Esophagus muscularis mucosa (tissue), 4 donors: ENCODE measurements at places on chromosomes 5 and 9. TPM values are rescaled to one million over a fixed set of nuclear protein-coding genes. Genes with fewer than 3 reads are reported as not detected.

DNA sequence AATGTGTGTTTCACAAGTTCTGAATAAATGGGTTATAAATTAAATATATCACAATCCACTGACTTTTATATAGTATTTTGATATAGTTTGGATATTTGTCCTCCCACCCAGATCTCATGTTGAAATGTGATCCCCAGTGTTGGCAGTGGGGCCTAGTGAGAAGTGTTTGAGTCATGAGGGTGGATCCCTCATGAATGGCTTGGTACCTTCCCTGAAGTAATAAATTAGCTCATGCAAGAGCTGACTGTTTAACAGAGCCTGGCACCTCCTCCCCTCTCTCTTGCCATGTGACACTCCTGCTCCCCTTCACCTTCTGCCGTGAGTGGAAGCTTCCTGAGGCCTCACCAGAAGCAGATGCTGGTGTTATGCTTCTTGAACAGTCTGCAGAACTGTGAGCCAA is 127.9 kb upstream of the PALM2AKAP2 start:
- DNase-seq, result no peak
- H3K27ac ChIP-seq, result no peak overlapping the region
- H3K27me3 ChIP-seq, result no peaks in the 10 kb centered on the region
- no peaks in the 10 kb centered on the region for H3K36me3 ChIP-seq
- no peak overlapping the region for H3K4me3 ChIP-seq
- no peaks in the 10 kb centered on the region for H3K4me1 ChIP-seq

GRCh38 chr9:106207298-106207697 is 513.0 kb downstream of the TMEM38B start:
- no peak for DNase-seq
- H3K36me3 ChIP-seq, result no peaks in the 10 kb centered on the region
- no peak overlapping the region for H3K27ac ChIP-seq
- H3K4me1 ChIP-seq, result no peaks in the 10 kb centered on the region
- no peak overlapping the region for H3K4me3 ChIP-seq
- no peaks in the 10 kb centered on the region for H3K27me3 ChIP-seq

DNA sequence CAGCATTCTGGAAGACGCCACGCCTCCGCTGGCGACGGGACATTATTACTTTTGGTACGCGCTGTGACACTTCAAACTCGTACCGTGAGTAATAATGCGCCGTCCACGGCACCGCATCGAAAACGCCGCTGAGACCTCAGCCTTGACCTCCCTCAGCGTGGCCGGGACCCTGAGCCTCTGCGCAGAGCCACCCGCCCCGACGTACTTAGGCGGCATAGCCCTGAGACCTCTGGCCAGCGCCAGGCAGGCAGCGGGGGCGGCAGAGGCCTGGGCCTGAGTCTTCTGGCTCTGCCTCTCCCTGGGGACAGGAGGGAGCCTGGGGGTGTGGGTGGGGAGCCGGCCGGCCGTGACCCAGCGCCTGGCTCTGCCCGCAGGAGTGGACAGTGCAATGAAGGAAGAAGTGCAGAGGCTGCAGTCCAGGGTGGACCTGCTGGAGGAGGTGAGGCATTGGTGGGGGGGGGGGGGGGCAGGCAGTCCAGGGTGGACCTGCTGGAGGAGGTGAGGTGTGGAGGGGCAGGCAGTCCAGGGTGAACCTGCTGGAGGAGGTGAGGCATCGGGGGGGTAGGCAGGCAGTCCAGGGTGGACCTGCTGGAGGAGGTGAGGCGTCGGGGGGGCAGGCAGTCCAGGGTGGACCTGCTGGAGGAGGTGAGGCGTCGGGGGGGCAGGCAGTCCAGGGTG is 8.0 kb downstream of the EGFL7 start:
- H3K27me3 ChIP-seq, result no peaks in the 10 kb centered on the region
- peaks cover 83% of the 10 kb centered on the region for H3K36me3 ChIP-seq
- H3K4me1 ChIP-seq, result peaks cover 39% of the 10 kb centered on the region
- no peak for DNase-seq
- H3K27ac ChIP-seq, result no peak overlapping the region

DNA sequence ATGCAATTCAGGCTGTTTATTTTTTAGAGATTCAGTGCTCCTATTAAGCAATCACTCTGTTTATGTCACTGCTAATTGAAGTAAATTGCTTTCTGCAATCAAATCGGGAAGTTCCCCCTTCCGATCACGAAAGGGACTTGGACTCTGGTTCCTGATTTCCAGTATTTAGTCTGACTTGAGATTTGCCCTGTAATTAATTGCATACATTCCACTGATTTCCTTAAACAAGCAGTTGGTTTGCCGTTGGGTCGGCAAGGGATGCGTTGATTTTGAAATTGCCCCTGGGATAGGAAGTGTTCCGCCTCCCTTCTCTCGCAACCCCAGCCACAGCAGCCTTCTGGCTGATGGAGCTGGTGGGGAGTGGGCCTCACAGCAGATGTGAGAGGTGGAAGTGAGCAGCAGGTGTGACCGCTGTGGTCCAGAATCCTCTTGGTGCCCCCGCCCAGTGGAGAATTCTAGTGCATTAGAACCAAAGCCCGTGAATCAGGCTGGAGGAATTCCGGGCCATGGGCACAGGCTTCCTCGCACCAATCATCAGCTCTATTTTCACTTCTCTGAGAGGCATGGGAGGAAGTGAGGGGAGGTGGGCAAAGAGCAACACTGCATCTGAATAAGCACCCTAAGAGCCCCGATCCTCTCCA is 102.5 kb downstream of the SPRY4 start:
- H3K4me1 ChIP-seq, result peaks cover 8% of the 10 kb centered on the region
- no peaks in the 10 kb centered on the region for H3K27me3 ChIP-seq
- no peak for DNase-seq
- H3K36me3 ChIP-seq, result no peaks in the 10 kb centered on the region

DNA sequence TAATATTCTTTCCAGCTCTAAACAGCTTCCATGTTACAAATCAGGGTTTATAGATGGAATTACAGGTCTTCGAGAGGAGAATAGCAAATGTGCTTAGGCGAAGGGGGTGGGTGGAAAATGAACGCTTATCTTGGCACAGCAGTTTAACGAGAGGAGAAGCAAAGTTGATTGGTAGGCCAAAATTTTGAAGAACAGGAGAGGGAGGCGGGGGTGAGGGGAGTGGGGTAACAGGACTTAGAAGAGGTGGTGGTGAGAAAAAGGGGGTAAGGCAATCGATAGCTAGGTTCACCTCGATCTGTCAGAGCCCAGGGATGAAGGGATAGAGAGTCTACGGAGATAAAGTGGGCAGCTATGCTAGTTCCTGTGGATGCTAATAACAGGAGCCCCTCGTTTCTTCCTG is 764 bp downstream of the ANKRA2 start:
- peak overlapping the region; percentile 93 for H3K27ac ChIP-seq
- peak overlapping the region; percentile 79 for H3K4me3 ChIP-seq
- no peak for DNase-seq

GRCh38 chr9:135531096-135531495 is 9.9 kb downstream of the LCN1 start:
- no peak for DNase-seq
- H3K4me3 ChIP-seq, result no peak overlapping the region
- peaks cover 43% of the 10 kb centered on the region for H3K27me3 ChIP-seq
- H3K27ac ChIP-seq, result no peak overlapping the region

GRCh38 chr5:76305775-76306174 is 97.3 kb upstream of the IQGAP2 start:
- no peaks in the 10 kb centered on the region for H3K4me1 ChIP-seq
- no peak overlapping the region for H3K27ac ChIP-seq
- H3K4me3 ChIP-seq, result no peak overlapping the region
- no peak for DNase-seq
- no peaks in the 10 kb centered on the region for H3K36me3 ChIP-seq
- H3K27me3 ChIP-seq, result no peaks in the 10 kb centered on the region

GRCh38 chr9:137381501-137382443 is 41.2 kb downstream of the EXD3 start:
- H3K27ac ChIP-seq, result no peak overlapping the region
- peaks cover 27% of the 10 kb centered on the region for H3K36me3 ChIP-seq
- no peaks in the 10 kb centered on the region for H3K27me3 ChIP-seq
- no peak for DNase-seq
- H3K4me3 ChIP-seq, result no peak overlapping the region
- peaks cover 3% of the 10 kb centered on the region for H3K4me1 ChIP-seq

GRCh38 chr9:27683181-27683580 is 109.9 kb upstream of the C9orf72 start:
- DNase-seq, result no peak
- H3K4me1 ChIP-seq, result no peaks in the 10 kb centered on the region
- no peaks in the 10 kb centered on the region for H3K27me3 ChIP-seq
- no peak overlapping the region for H3K4me3 ChIP-seq

DNA sequence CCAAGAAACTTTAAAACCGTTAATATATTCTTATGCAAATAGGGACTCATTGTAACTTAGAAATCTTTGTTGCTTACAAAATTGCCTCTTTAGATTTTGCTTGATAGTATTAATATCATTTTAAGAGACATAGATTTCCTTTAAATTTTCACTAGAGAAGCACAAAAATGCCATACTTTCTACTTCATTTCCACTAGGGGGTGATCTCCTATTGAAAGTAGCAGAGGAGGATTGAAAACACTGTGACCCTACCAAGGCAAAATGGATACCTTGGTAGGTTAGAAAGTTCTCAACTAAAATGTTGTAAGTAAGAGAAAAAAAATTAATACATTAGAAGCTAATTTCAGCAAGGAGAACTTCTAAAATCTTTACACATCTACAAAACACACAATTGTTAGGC is 204.9 kb downstream of the CHSY3 start:
- H3K4me1 ChIP-seq, result no peaks in the 10 kb centered on the region
- no peaks in the 10 kb centered on the region for H3K27me3 ChIP-seq
- H3K4me3 ChIP-seq, result no peak overlapping the region
- DNase-seq, result no peak
- no peak overlapping the region for H3K27ac ChIP-seq
- no peaks in the 10 kb centered on the region for H3K36me3 ChIP-seq

DNA sequence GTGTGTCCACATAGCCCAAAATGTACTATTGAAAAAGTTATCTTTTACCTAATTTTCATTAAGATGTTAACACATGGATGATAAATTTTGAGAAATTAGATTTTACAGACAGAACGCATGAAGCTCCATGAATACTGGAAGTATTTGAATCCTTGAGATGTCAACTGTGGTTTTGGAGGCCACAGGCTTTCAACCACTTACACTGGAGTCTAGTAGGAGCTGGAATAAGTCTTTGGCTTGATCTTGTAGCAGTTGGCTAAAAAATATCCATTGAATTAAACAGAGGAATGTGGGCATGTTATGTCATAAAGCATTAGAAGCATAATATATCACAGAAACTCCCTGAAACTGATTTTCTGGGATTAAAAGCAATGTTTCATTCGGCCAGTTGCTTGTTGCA is 52.9 kb downstream of the CAMK4 start:
- no peaks in the 10 kb centered on the region for H3K36me3 ChIP-seq
- H3K4me1 ChIP-seq, result no peaks in the 10 kb centered on the region
- no peak overlapping the region for H3K4me3 ChIP-seq
- no peak overlapping the region for H3K27ac ChIP-seq
- H3K27me3 ChIP-seq, result no peaks in the 10 kb centered on the region
- DNase-seq, result no peak

DNA sequence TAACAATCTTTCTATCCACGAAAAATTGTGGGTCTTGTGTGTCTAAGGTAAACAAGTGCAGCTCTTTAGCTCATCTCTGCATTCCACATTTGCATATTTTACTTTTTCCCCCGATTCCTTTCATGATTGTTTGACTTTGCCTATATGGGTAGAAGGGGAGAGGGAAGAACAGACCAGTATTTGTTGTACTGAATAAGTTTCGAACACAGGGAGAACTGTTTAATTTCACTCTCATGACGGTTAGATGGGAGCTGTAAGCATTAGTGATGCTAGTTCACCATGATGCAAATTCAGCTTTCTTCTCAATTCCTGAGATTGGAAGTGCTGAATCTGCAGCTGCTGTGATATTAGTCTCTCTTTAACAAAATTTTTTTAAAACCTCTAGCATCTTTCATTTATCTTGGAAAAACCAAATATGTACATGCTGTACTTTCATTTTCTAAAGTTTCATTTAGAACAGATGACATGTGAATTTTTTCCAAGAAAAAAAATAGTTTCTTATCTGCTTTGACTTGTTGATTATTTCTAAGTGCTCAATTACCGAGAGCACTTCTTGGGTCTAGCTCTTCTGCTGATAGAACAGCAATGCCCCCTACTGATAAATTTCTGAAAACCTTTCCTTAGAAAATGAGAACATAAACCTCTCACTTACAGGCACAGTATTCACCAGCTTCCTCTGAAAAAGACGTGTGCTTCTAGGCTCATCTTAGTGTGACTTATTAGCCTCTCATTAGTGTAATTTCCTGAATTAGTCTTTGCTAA is 149.5 kb downstream of the BAAT start:
- DNase-seq, result no peak
- no peaks in the 10 kb centered on the region for H3K4me1 ChIP-seq
- H3K4me3 ChIP-seq, result no peak overlapping the region
- H3K27me3 ChIP-seq, result no peaks in the 10 kb centered on the region
- no peaks in the 10 kb centered on the region for H3K36me3 ChIP-seq
- no peak overlapping the region for H3K27ac ChIP-seq

DNA sequence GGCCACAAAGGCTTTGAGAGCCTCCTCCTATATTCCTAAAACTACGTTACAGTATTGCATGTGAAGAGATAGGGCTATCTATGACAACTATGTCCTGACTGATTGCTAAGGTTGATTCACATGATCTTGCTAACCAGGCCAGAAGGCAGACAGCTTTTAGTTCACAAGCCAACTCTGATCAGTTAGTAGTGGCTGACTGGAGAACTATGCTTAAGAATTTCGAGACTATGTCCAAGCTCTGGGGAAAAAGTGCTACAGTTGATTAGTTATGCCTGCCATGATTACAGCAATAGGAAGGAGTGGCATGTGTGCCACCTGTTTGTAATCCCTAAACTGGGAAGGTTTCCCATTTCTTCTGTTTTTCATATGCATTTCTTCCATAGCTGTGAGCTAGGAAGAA is 223.4 kb downstream of the DOCK8 start:
- H3K27ac ChIP-seq, result peak overlapping the region; percentile 39
- H3K4me3 ChIP-seq, result no peak overlapping the region
- H3K27me3 ChIP-seq, result no peaks in the 10 kb centered on the region
- DNase-seq, result no peak
- peaks cover 24% of the 10 kb centered on the region for H3K36me3 ChIP-seq
- peaks cover 7% of the 10 kb centered on the region for H3K4me1 ChIP-seq

- H3K4me1 ChIP-seq, result no peaks in the 10 kb centered on the region
- H3K36me3 ChIP-seq, result no peaks in the 10 kb centered on the region
- no peaks in the 10 kb centered on the region for H3K27me3 ChIP-seq
- no peak overlapping the region for H3K4me3 ChIP-seq
- peak overlapping the region; percentile 62 for H3K27ac ChIP-seq
Observed at GRCh38 chr9:87792831-87793288, 66.9 kb downstream of the CTSL start.

FOXD4 gene
- total RNA-seq, result 0.33 TPM

PCDHB7 gene
- total RNA-seq, result 2.9 TPM

CNTFR gene
- total RNA-seq, result 1.8 TPM

CDO1 gene
- 2.5 TPM for total RNA-seq

BOD1 gene
- 46.3 TPM for total RNA-seq

DAB2 gene
- 52.9 TPM for total RNA-seq

IL7R gene
- total RNA-seq, result 10.6 TPM

IL3 gene
- total RNA-seq, result not detected

RNF208 gene
- 1.2 TPM for total RNA-seq

SPATA31C1 gene
- not detected for total RNA-seq
